ENCODE measurements at places on chromosomes 11 and 22.

- no peak for DNase-seq
Observed at GRCh38 chr11:114606003-114606801, 10.6 kb upstream of the NXPE4 start.

- DNase-seq = peak; percentile 35
Observed at GRCh38 chr11:123034597-123034996, 27.3 kb downstream of the HSPA8 start.

- no peak for DNase-seq
Observed at GRCh38 chr11:73257342-73258103, 14.6 kb upstream of the P2RY6 start.

- no peak for DNase-seq
Observed at GRCh38 chr22:24948356-24949202, 2.1 kb upstream of the LHFPL7 start.

GRCh38 chr11:106353031-106353430 is 275.6 kb downstream of the AASDHPPT start:
- DNase-seq = no peak

DNA sequence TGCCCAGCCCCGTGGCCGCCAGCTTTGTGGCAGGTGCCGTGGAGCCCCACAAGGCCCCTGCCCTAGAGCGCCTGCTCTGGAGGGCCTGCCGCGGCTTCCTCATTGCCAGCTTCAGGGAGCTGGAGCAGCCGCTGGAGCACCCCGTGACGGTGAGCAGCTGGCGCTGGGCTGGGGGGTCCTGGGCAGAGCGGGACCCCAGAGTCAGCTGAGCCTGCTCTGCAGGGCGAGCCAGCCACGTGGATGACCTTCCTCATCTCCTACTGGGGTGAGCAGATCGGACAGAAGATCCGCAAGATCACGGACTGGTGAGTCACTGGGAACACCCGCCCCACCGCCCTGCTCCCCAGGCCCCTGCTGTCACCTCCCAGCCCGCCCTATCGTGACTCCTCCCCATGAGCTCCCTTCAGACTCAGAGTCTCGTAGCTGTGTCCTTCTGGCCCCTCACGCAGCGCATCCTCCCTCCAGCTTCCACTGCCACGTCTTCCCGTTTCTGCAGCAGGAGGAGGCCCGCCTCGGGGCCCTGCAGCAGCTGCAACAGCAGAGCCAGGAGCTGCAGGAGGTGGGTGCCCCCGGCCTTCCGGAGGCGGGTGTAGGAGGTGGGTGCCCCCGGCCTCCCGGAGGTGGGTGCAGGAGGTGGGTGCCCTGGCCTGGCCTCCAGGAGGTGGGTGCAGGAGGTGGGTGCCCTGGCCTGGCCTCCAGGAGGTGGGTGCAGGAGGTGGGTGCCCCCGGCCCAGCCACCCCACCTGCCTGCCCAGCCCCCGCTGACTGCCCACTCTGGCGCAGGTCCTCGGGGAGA is 4.7 kb downstream of the TCIRG1 start:
- no peak for DNase-seq

GRCh38 chr11:120067438-120068113 is 70.3 kb downstream of the TRIM29 start:
- DNase-seq = no peak

GRCh38 chr11:66022401-66023185 is 3.7 kb downstream of the CATSPER1 start:
- peak; percentile 63 for DNase-seq

DNA sequence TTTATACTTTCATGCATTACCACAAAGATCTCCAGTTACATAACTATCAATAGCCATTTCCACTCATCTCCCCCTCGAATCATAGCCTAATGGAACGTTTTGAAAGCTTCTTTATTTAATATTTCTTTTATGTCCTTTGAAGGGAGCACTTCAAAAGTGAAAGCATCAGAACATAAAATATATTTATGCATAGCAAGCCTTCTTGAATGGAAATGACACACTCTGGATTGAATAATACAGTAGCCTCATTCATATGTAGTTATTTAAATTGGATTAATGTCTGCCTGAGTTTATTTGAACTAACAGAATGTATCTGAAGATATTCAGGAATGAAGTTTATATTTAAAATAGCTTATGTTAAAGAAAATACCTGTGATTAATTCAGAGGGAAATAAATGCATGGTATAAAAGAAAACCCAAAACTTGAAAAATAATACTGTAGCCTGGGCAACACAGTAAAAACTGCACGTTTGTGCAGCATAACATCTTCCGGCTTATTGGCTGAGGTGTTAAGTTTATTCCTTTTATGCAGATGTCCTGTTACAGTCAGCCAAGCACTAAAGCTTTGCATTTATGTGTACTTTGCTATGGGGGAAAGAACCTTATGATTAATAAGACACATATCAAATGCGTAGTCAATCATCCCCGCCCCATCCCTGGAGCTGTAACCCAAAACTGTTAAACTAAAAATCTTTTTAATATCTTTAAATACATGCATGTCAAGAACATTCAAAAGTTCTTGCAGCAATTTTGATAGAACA is 22.0 kb downstream of the OOSP3 start:
- no peak for DNase-seq

DNA sequence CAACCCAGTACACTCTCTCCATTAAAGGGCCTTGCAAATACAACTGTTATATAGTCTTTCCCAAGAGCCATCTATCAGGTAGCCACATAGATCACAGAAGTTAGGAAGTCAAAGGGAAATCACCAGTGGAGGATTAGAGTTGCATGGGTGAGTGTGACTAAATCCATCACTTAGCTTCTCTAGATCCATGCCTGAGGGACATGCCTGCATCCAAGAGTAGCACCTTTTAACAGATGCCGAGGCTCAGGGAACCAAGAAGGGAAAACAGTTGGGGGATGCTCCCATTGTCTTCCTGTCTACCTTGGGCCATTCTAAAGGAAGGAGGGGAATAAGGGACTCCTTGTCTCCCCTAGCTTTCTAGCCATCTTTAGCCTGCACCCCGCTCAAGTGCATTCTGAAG is 77.9 kb downstream of the XRRA1 start:
- DNase-seq = no peak

GRCh38 chr11:122882189-122882856 is at the start of gene JHY:
JHY (plus strand) TSS chr11:122882759; CDS start chr11:122885850, 3,091 bp downstream.
- no peak for DNase-seq

- no peak for DNase-seq
Observed at GRCh38 chr11:115715251-115715770, 211.1 kb upstream of the CADM1 start.

GRCh38 chr11:122399375-122399774 is 256.1 kb upstream of the UBASH3B start:
- no peak for DNase-seq

DNA sequence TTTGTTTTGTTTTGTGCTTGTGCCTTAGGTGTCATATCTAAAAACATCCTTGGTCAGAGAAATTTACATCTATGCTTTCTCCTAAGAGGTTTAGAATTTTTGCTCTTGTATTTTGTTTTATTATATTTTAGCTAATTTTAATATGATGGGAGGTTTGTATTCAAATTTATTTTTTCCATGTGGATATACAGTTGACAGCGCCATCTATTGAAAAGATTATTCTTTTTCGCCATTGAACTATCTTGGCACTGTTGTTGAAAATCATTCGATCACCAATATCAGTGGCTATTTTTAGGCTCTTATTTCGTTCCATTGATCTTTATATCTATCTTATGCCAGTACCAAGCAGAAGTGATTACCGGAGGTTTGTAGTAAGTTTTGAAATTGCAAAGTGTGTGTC is 510.3 kb downstream of the BRD1 start:
- no peak for DNase-seq

DNA sequence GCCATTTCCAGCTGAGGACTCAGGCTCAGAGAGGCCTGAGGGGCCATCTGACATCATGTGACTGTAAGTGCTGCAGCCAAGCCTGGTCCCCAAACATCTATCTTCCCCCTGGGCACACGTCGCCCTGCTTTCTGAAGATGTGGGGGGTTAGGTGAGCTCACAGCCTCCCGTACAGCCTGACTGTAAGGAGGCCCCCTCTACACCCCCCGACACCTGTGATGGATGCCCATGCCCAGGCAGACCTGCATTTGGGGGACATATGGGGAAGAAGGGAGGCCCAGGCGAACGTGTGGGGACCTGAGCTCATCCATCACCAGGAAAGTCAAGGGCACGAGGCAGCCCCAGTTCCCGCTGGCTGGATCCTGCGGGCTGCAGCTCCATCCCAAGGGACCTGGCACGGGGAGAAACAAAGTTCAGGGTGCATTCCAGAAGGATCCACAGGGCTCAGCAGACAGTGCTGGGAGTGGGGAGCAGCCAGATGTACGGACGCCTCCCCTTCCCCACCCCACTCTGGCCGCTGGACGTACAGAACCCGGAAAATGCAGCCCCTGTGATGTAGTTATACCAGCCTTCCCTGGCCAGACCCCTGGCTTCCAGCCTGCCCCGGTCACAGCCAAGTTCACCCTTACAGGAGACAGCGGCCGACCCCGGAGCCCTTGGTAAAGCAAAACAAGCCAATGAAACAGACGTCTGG is 1431.4 kb downstream of the BRD1 start:
- DNase-seq = no peak

GRCh38 chr11:90242894-90243416 is 20.1 kb upstream of the CHORDC1 start:
- no peak for DNase-seq

- DNase-seq = peak; percentile 80
Observed at GRCh38 chr11:34250732-34251588, 106.8 kb downstream of the ABTB2 start.

- DNase-seq = no peak
Observed at GRCh38 chr11:63937713-63938478, 906 bp upstream of the NAA40 start.

DNA sequence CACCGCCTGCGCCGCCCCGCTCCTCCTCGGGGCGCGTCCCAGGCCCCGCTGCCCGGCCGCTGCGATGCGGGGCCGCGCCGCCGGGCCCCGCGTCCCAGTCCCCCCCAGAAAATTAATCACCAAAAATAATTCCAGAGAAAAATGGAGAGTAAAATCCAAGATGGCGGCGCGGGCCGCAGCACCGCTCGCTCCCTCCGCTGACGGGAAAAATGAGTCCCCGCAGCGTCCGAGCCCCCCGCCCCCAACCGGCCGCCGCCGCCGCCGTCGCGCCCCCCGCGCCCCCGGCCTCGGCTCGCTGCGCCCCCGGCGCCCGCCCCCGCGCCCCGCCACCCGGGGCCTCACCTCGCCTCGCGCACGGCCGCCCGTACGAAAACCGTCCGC is at the start of gene KMT5B:
Gene KMT5B (minus strand): TSS at position 162 of the 381 bp plus-strand sequence. CDS start 23,220 bp downstream, outside the sequence.
- DNase-seq = no peak

DNA sequence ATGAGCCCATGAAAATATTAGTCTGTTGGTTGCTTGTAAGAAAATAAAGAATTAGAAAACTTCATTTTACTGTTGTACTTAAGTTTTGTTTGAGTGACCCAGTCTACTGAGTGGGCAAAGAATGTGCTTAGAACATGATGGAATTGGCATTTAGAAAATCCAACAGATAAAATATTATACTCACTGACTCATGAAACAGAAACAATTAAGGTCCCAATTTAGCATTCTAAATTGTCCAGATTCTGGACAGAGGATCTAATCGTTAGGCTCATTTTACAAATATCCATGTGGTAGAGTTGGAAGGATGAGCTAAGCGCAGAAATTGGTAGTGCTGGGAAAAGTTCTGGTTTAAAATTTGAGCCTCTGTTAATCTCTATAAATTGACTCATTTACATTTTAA is 45.4 kb downstream of the METTL15 start:
- no peak for DNase-seq

DNA sequence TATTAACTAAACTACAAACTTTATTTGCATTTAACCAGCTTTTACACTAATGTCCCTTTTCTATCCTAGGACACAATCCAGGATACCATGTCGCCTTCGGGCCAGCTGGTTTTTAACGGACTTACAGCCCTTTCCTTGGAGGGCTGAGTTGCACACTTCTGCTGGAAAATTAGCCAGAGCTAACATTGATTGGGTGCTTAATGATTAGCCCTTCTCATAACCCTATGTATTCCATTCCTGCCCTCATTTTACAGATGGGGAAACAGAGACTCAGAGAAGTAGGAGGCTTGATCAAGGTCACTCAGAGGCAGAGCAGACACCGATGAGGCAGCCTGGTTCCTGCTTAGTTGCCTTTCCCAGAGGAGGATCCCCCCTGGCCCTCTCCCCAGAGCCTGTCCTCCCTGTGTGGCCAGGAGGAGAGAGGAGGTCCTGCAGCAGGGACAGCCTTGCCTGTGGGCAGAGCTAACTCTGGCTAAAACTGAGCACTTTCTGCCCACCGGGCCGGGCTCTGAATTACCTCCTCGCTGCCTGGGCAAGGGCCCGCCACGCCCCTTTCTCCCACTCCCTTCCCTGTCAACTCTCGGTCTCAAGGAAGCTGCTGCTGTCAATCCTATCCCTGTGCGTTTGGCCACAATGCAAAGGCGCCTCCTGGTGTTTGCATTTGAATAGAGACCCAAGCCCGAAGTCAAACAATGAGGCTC is 59.6 kb upstream of the PAX6 start:
- DNase-seq = no peak

- DNase-seq = no peak
Observed at GRCh38 chr11:102522312-102523188, 8.0 kb downstream of the MMP7 start.

GRCh38 chr11:32139896-32140520 is 49.1 kb downstream of the RCN1 start:
- no peak for DNase-seq

Measured in hematopoietic multipotent progenitor cell (in vitro differentiated cells).